ENCODE measurements at places on chromosomes 11 and 22.

DNA sequence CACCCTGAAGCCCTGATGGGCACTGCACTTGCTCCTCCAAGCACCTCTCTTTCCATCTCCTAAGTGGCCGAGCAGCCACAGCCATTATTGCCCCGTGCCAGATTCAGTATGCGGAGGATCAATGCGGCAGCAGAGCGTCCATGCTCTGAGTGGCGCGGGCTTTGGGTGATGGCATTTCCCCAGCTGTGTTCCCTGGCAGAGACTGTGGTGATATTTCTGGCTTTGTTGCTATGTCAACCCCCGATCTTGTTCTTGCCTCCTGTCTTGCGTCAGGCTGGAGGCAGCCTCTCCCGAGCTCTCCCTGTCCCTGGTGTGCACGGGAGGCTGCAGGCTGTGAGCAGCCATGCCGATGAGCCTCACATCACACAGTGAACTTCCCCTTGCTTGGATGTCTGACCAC lies 1018.6 kb downstream of the TBC1D22A start:
- DNase-seq = no peak

DNA sequence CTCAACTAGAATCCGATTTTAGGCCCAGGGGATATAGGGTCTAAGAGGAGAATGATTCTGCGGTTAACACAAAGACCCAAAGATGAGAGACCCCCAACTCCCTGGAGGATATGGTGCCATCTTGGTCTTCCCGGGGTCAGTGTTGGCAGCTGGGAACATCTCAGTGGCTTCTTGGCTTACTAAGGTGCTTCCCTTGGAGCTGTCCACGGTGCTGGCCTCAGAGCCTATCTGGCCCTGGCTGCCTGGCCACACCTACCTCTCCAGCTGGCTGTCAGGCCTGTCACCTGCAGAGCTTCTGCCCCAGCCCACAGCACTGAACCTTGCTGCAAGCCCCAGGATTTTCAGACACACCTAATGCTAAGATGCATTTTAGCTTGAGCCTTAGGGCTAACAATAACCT lies 70.7 kb upstream of the THY1 start:
- DNase-seq = no peak

GRCh38 chr11:69486056-69486772 lies 4.8 kb downstream of the LINC01488 start:
- DNase-seq = no peak

DNA sequence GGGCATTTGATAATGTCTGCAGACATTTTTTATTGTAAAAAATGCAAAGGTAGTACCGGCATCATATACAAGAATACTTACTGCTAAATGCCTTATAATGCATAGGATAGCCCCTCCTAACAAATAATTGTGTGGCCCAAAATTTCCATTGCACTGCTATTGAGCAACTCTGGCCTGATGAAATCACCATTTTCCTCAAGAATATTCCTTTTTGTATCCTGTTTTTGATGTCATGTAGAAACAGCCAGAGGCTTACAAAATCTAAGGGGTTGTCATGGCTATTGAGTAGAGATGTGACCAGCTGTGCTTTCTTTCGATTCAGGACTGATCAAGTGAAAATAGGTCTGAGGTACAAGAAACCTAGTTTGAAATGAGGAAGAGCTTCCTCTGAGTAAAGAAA lies 854.3 kb downstream of the KCNA4 start:
- no peak for DNase-seq

GRCh38 chr11:80778432-80778831 lies 1337.6 kb upstream of the TENM4 start:
- no peak for DNase-seq

- no peak for DNase-seq
These were observed 940.9 kb downstream of the BRD1 start for GRCh38 chr22:48886604-48887393.

DNA sequence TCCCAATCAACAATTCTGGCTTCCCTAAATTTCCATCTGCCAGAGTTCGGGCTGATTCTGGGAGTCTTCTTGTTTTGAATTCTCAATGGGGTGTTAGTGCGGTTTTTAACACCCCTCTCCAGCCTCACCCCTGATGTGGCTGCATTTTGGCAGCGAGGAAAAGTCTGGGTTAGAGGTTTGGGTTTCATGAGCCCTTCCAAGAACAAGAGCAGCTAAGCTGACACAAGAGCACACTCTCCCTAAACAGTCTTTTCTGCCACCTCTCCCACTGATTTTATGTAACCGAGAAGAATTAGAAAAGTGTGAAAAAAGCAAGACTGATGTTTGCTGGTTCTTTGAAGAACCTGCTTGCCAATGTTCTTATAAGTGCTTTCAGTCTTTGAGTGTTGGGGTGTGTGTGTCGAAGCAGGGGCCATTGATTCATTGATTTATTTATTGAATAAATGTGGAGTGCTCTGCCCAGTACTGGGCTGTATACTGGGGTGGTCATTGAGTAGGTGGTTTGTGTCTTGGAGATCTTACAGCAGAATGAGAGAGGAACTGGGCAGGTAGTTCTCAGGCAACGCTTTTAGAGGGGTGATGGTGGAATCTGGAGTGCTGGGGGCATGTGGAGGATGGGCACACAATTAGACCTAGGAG lies 101.5 kb downstream of the TRAF6 start:
- no peak for DNase-seq

- no peak for DNase-seq
These were observed 54.1 kb downstream of the LIF start for GRCh38 chr22:30192427-30192826.

DNA sequence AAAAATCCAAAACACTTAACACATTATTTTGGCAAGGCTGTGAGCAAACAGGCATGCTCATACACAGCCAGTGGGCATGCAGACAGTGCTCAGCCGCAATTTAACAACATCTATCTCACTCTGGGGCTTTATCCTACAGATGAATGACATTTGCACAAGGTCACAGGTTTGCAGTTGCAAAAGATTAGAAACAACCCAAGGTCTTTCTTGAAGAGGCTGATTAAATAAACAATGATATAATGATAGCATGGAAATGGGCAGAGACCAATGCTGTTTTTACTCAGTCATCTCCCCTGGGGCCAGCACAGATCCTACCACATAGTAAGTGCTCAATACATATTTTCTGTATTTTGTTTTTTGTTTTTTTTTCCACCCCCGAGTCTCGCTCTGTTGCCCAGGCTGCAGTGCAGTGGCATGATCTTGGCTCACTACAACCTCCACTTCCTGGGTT lies 9.4 kb downstream of the A4GALT start:
- DNase-seq = no peak

GRCh38 chr11:15923183-15923582 lies 433.2 kb downstream of the SOX6 start:
- no peak for DNase-seq

DNA sequence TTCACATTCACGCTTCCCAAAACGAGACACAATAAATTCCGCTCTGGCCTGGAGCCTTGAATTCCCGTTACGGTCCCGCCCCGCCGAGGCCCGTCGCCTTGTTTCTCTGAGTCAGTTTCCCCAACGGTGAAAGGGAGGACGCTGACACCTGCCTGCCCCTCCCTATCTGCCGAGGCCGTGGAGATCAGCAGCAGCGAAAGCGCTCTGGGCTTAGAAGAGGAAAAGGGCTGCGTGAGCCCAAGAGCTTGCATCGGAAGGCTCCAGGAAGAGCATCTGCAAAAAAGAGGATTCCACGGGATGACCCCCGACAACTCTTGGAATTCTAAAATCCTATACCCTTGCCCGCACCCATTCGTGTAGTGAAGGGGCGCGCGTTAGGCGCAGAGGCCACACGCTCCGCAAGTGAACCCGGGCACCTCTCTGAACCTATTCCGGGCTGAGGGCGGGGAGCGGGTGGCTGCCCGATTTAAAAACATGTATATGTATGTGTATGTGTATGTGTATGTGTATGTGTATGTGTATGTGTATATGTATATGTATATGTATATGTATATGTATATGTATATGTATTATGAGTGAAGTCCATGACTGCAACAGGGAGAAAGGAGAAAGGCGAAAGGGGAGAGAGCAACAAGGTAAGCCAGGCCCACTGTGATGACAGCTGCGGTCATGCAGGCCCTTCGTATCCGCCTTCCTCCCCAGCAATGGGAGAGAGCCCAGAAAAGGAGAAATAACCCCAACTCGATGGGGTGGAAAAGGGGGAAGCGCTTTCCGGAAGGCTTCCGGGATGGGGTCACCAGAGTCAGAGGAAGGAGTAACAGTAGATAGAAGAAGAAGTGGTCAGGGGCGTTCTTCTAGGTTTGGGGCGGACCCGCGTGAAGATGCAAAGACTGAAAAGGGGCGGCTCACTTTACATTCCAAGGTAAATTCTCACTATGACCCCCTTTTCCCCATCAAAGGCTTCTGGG lies 948 bp upstream of the MRTFA start:
- DNase-seq = no peak
